ENCODE measurements at places on chromosomes 12 and 14.

- no peak for DNase-seq
These were observed 183.0 kb downstream of the MED13L start for GRCh38 chr12:116094475-116094874.

DNA sequence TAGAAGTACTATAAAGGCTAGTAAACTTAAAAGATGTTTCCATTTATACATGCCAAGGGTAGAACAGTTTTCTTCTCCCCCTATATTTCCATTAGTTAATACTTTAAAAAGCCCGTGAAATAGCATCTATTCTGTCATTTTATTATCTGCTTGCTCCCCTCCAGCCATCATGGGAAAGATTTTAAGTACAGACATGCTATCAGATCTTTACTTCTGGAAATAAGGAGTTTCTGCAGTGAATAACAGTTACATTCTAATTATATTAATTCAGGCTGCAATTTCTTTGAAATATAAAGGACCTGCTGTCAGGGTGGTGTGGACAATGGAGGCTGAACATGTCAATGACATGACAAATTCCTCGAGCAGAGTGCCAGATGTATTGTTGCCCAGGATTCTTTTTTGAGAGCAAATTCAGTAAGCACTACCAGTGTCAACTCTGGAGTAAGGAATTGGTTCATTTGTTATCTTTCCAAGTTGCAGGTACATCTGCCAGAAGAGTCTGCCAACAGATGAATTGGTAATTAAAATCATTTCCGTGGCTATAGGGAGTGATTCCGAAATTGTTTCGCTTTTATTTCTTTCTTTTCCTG is 151.3 kb downstream of the BTG1 start:
- no peak for DNase-seq

- DNase-seq = no peak
These were observed 220.5 kb downstream of the BCAT1 start for GRCh38 chr12:24728366-24728765.

DNA sequence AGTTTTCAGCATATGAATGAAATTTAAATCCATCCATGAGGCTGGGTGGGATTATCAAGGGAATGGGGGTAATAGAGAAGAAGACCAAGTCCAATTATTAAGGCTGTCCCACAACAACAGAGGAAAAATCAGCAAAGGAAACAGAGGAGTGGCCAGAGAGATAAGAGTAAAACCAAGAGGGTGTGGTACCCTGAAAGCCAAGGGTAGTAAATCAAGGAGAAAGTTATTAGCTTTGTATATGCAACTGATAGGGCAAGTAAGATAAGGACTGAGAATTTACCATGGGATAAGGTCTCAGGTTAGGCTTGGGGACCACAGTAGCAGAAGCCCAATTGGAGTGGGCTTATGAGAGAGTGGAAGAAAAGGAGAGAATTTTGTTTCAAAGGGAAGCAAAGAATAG is 134.5 kb downstream of the NUAK1 start:
- no peak for DNase-seq

DNA sequence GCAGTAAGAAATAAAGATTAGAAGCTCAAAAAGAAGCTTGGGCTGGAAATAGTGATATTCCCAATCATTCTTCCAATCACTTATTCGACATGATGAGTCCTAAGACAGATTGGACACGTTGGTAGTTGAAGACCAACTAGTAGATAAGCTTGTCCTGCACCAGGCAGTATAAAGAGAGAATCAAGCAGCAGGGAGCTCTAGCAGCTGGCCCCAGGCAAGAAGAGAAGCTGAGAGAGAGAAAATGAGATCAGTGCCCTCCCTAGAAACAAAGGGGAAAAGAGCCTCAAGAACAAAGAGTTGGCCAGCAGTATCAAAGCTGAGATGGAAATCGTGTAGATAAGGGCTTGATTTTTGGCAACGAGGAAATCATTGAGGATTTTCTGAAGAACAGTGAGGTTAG is 20.6 kb downstream of the RASSF8 start:
- DNase-seq = no peak

DNA sequence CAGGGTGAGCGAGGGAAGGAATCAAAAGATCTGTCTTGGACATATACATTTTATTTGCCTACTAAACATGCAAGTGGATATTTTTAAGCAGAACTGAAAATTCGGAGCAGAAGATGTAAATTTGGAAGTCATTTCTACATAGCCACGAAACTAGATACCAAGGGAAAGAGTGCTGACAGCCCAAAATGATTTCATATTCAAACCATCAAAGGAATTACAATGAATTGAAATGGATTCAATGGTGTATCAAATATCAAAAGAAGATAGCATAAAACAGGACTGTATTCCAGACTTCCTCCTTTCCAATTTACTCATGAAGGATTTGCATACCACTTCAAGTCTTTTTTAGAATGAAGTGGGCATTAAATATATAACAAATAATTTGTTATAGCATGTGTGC is 313.5 kb upstream of the KITLG start:
- DNase-seq = no peak

DNA sequence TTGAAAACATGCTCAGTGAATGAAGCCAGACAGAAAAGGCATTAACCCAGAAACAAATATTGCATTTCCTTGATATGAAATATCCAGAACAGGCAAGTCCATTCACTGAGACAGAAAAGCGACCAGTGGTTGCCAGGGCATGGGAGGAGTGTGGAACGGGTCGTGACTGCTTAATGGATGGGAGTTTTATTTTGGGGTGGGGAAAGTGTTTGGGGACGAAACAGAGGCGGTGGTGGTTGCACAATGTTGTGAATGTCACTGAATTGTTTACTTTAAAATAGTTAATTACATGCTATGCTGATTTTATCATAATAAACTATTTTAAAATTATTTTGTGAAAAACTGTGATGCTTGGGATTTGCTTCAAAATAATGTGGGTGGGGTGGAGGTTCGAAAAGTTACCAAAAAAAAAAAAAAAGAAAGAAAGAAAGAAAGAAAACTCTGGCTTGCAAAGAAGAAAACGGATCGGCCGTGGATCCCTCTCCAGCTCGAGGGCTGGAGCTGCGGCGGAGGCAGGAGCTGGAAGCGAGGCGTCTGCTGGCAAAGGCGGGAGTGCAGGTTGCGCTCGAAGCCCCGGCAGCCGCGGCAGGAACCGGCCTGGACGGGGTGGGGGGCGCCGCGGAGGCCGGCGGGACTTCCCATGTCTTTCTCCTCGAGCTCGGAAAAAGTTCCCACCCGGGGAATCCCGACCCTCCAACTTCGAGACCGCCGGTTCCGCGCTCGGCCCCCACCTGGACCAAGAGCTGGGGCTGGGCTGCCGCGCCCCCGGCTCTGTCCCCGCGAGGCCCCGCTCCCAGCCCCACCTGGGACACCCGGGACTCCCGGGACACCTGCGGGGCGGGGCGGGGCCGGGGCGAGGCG is 524 bp upstream of the P2RX2 start:
- DNase-seq = no peak

DNA sequence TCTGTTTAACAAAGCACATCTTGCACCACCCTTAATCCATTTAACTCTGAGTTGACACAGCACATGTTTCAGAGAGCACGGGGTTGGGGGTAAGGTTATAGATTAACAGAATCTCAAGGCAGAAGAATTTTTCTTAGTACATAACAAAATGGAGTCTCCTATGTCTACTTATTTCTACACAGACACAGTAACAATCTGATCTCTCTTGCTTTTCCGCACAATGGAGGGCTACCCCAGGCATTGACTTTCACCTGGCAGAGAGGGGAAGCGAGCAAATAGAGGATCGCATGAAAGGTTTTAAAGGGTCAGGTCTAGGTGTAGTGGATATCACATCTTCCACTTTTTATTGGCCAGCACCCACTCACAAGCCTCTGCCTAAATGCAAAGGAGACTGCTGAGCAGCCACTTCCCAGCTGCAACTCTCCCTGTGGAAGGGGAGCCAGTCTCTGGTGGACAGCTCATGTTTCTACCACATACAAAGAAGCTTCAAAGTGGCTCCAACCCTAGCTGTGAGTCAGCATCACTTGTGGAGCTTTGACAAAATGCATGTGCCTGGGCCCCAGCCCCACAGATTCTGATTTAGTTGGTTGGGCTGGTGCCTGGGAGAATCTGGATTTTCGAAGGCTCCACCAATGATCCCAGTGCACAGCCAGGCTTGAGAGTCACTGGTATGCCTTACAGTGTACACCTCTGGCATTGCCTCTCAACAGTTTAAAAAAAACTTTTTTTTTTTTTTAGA is 7.2 kb upstream of the FNTB start:
- DNase-seq = no peak

DNA sequence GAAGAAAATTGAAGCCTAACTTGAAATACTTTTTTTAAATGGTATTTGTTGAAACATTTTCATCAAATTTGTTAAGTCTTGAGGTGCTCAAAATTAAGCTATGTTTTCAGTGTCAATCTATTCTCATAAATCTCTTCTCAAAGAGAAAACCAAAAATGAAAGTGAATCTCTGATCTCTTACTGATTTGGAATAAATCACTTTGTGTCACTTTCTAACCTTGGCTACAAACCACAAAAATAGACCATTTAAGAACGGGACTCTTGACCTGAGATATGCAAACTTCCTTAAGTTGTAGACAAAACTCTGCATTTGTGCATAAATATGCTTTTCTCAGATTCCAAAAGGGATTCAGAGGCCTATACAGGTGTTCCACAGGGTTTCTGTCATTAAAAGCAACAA is 192.9 kb downstream of the SEC23A start:
- no peak for DNase-seq

DNA sequence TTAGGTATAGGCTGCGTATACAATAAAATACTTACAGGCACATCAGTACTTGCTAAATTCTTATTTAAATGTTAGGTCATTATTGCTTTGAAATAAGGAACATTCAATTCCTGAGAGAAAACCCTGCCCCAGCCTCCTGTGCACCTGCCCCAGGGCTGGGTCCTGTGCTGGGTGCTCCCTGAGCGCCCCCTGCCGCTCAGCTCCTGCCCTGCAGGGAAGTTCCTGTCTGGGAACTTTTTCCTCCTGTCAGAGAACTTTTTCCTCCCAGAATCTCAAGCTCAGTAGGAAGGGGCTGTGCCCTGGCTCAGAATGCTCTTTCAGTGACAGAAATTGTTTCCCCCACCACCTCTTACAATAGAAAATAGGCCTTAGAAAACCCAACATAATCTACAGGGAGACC is 751.1 kb downstream of the TMEM121 start:
- peak; percentile 32 for DNase-seq

DNA sequence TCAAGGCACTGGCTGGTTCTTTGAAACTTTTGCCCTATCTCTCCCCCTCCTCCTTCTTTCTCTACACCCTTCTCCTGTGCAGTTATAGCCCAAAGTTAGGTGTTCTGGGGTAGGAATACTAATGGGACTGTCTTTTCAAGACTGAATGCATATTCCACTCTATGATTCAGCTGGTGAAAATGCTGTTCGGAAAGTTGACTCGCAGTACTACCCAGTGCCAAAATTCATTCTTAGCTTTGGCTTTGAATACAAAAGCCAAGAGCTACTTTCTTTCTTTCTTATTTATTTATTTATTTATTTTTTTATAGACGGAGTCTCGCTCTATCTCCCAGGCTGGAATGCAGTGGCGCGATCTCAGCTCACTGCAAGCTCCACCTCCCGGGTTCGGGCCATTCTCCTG is 249.2 kb downstream of the ETNK1 start:
- no peak for DNase-seq

- DNase-seq = no peak
These were observed 11.7 kb upstream of the RIPK3 start for GRCh38 chr14:24351517-24351916.

DNA sequence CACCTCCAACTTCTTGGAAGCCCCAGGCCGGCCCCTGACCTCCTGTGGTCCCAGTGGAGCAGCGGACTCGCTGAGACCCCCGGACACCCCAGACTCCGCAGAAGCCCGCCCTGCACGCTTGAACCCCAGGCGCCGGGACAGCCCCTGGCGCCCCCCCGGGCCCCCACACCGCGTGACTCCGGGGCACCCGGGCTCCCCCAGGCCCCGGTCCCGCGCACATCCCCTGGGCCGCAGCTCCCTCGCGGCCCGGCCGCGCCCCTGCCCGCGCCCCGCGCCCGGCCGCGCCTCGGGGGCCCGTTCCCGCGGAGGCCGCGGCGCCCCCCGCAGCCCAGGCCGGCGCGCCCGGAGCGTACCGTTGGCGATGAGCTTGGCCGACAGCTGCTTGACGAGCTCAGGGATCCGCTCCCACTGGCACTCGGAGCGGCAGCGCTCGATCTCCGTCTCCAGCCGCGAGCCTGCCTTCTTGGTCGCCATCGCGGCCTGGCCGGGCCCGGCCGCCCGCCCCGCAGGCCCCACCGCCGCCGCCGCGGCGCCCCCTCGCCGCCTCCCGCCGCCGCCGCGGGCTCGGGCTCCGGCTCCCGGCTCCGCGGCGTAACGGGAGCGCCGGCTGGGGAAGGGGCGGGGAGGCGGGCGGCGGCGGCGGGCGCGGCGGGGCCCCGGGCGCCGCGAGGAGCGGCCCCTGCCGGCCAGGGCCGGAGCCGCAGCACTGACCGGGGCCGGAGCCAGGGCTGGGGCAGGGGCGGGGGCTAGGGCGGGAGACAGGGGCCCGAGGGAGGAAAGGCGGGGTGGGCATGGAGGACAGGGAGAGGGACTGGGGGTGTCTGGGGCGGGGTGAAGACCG is at the start of gene TTC7B:
TTC7B (minus strand) TSS at position 609 of the 841 bp plus-strand sequence; CDS start at position 474, 135 bp downstream.
- DNase-seq = peak; percentile 37

- no peak for DNase-seq
These were observed 549.6 kb downstream of the DIO2 start for GRCh38 chr14:79661752-79662151.

DNA sequence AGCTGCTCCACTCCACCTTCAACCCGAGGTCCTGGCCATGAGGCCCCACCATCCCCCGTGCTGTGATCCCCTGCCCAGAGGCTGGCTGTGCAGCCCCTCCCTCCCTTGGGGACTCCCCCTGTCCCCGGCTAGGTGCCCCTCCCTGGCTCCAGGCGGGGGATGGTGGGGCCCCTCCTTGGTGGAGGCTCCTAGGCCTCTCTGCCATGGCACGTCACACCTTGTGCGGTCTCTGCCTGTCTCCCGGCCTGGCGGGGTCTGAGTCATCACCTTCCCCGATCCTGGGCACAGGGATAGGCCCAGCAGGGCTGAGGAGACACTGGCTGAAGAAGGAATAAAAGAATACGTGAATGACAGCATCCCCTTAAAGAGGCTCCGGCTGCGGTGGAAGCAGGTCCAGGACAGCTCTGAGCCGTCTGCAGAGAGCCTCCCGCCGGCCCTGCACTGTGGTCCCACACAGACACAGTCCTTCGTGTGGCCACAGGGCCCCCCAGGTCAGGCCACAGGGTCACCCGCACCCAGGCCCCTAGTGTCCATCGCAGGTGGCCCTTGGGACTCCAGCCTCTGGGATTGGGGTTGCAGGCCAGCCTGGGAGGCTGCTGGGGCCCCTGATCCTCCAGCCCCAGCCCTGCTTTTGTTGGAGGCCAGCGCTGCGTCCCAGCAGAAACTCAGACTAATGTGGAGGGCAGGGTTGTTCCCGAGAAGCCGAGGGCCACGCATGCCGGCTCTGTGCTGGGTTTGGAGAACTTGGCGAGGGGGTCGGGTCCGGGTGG is 43.6 kb downstream of the KIF26A start:
- no peak for DNase-seq

Data from T-helper 17 cell (primary cell).